ENCODE measurements at places on chromosomes 2 and 18.

GRCh38 chr2:179671043-179671981 lies 190.1 kb downstream of the ZNF385B start:
- peaks cover 3% of the 10 kb centered on the region for H3K27me3 ChIP-seq
- H3K36me3 ChIP-seq: no peaks in the 10 kb centered on the region
- H3K27ac ChIP-seq: no peak overlapping the region

- DNase-seq: no peak
- no peak overlapping the region for H3K4me3 ChIP-seq
- H3K27ac ChIP-seq: no peak overlapping the region
These were observed 99.4 kb downstream of the TFCP2L1 start for GRCh38 chr2:121185571-121186074.

GRCh38 chr18:48398074-48398473 lies 11.1 kb downstream of the ZBTB7C start:
- peaks cover 3% of the 10 kb centered on the region for H3K4me1 ChIP-seq
- no peak overlapping the region for H3K4me3 ChIP-seq
- H3K27me3 ChIP-seq: peaks cover 68% of the 10 kb centered on the region

GRCh38 chr2:25992556-25992955 lies 10.3 kb upstream of the KIF3C start:
- DNase-seq: no peak
- H3K27me3 ChIP-seq: peaks cover 10% of the 10 kb centered on the region
- no peak overlapping the region for H3K4me3 ChIP-seq
- peaks cover 18% of the 10 kb centered on the region for H3K4me1 ChIP-seq
- no peak overlapping the region for H3K27ac ChIP-seq

GRCh38 chr18:8780227-8780626 lies 74.9 kb downstream of the MTCL1 start:
- no peak overlapping the region for H3K4me3 ChIP-seq
- no peak overlapping the region for H3K27ac ChIP-seq
- H3K27me3 ChIP-seq: peaks cover 3% of the 10 kb centered on the region
- H3K4me1 ChIP-seq: no peaks in the 10 kb centered on the region

- H3K4me3 ChIP-seq: no peak overlapping the region
- H3K27me3 ChIP-seq: peaks cover 2% of the 10 kb centered on the region
- DNase-seq: no peak
- H3K36me3 ChIP-seq: no peaks in the 10 kb centered on the region
- peaks cover 1% of the 10 kb centered on the region for H3K4me1 ChIP-seq
These were observed 5.4 kb downstream of the ARHGAP28 start for GRCh38 chr18:6734726-6735430.

DNA sequence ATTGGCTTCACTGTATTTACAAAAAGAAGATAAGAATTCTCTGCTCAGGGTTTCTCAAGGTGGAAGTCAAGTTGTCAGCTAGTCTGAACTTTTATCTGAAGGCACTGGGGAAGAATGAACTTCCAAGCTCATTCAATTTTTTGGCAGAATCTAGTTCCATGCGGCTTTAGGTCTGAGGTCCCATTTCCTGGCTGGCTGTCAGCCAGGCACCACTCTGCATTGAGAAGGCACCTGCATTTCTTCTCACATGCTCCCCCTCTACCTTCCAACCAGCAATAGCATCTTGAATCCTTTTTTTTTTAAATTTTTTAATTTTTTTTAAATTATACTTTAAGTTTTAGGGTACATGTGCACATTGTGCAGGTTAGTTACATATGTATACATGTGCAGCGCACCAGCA lies 46.2 kb upstream of the RPE start:
- H3K4me1 ChIP-seq: no peaks in the 10 kb centered on the region
- H3K27me3 ChIP-seq: peaks cover 16% of the 10 kb centered on the region
- H3K36me3 ChIP-seq: no peaks in the 10 kb centered on the region
- no peak overlapping the region for H3K4me3 ChIP-seq
- DNase-seq: no peak

GRCh38 chr2:107777974-107778373 lies 48.7 kb upstream of the RGPD4 start:
- H3K27ac ChIP-seq: no peak overlapping the region
- H3K4me3 ChIP-seq: no peak overlapping the region
- no peak for DNase-seq
- no peaks in the 10 kb centered on the region for H3K4me1 ChIP-seq

DNA sequence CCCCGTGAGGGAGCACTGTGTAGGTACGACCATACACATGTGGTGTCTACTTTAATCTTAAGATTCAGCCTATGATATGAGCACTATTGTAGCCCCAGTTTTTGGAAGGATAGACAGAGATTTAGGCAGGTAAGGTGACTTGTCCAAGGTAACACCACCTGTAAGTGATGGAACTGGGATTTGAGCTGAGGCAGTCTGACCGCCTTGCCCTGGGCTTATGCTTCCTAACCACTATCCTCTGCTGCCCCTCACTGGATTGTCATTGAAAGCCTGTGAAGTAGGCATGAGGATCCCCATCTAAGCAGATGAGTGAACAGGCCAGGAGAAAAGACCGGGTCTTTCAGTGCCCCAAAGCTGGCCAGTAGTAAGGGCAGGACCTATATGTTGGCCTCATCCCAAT lies 343.8 kb downstream of the CYRIA start:
- no peaks in the 10 kb centered on the region for H3K36me3 ChIP-seq
- no peaks in the 10 kb centered on the region for H3K4me1 ChIP-seq
- H3K27me3 ChIP-seq: no peaks in the 10 kb centered on the region
- DNase-seq: no peak
- no peak overlapping the region for H3K4me3 ChIP-seq
